ENCODE measurements at places on chromosomes 12 and 14.
A peak's percentile ranks its signal among the peaks of the same experiment; 100 is the strongest.

- DNase-seq = peak; percentile 40
Measured at GRCh38 chr14:43003845-43004244, 1397.2 kb downstream of the LRFN5 start.

DNA sequence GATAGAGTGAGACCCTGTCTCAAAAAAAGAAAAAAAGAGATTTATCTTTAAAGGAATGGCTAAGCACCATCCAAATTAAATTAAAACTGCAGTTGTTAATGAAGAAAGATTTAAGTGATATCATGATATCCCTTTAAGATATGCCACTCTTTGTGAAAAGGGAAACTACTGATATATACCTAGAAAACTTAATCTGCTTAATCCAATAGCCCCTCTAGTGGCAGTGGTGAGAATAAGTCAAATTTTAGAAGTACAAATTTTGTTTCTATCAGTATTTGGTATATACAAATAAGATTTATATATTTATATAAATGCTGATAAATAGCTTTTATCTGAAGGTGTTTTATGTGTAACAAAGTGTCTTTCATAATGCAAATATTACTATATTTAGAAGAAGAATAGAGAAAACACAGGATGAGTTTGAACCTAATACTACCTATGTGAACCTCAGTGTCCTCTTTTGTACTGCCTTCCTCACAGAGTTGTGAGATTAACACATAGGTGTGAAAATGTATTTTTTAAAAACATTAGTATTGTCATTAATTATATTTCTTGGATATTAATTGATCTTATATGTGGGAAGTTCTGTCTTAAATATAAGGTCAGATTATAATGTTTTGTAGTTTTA lies 51.4 kb upstream of the GARIN2 start:
- no peak for DNase-seq

DNA sequence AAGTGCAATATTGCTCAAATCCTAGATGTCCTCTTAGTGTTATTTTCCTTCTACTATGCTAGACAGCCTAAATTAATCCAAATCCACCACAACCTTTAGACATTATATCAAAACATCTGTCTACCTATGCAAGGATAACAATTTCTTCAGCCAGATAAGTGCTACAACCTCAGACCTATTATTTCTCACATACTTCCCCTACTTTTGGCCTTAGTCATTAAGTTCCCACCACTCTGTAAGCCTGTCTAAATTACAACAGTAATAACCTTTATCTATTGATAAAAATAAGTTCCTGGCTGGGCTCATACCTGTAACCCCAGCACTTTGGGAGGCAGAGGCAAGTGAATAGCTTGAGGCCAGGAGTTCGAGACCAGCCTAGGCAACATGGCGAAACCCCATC lies 74.0 kb downstream of the KIF21A start:
- no peak for DNase-seq

DNA sequence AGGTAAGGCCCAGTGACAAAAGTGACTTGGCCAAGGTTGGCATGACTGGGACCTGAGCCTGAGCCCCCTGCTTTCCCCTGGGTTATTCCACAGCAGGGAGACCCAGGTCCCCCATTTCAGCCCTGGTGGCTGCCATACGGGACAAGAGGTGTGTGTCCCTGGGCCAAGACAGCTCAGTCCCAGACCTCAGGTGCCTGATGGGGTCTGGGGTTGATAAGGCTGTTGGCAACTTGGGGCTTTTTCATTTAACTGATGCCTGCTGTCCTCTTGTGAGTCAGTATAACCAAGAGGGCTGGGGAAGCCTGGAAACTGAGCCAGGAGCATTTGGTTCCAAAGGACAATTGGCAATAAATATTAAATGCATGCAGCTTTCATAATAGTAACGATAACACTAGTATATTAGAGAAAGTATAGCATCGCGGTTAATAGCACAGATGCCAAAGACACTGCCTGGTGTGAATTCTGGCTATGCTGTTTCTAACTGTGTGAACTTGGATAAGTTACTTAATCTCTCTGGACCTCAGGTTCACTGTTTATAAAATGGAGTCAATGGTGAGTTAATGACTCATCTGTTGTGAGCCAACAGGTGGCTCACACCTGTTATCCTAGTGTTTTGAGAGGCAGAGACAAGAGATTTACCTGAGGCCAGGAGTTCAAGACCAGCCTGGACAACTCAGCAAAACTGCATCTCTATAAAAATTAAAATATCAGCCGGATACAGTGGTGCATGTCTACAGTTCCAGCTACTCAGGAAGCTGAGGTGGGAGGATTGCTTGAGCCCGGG lies 898 bp downstream of the SDSL start:
- DNase-seq = no peak

GRCh38 chr14:33696165-33696564 lies 254.7 kb downstream of the EGLN3 start:
- no peak for DNase-seq

- no peak for DNase-seq
Measured at GRCh38 chr14:35218963-35219362, 73.2 kb upstream of the PSMA6 start.

DNA sequence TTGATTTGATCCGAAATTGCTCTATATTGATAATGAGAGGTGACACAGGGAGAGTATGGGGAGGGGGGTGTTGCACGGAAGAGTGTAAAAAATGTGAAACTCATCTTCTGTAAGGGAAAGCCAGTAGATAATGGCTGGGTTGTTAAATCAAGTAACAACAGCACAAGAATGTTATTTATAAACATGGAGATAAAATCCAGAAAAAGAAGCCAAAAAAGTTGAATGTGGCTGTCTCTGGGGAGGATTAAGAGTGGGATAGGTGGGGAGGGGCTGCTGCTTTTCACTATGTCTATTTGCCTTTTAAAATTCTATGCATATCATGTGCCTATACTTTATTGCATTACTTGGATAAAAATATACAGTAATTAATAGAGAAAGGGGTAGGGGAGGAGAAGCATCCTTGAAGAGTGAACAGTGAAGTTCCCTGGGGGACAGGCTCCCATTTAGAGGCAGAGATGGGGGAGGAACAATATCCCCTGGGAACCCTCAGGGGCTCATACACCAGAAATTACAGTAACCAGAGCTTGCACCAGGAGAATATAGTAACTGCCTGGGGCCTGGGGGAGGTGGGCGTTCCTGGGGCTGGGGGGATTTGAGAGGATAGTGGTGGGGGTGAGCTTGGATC lies 39.2 kb upstream of the ANKRD9 start:
- no peak for DNase-seq

DNA sequence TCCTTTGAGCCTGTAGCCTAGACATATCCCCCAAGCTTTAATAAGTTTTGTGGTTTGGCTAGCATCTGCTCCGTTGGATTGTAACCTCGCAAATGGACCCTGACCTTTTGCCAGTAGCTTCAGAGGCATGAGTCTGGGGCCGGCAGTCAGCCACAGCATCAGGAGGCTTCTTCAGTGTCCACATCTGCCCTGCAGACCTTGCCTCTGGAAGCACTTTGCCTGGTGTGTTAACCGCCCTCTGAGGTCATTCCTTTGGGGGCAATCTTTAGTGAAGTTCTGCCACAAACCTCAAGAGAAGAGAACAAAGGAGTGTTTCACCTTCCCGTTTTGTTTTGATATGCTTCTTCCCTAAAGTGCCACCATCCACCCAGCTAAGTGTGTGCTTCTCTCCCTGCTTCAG lies 71.4 kb downstream of the GNS start:
- DNase-seq = no peak

DNA sequence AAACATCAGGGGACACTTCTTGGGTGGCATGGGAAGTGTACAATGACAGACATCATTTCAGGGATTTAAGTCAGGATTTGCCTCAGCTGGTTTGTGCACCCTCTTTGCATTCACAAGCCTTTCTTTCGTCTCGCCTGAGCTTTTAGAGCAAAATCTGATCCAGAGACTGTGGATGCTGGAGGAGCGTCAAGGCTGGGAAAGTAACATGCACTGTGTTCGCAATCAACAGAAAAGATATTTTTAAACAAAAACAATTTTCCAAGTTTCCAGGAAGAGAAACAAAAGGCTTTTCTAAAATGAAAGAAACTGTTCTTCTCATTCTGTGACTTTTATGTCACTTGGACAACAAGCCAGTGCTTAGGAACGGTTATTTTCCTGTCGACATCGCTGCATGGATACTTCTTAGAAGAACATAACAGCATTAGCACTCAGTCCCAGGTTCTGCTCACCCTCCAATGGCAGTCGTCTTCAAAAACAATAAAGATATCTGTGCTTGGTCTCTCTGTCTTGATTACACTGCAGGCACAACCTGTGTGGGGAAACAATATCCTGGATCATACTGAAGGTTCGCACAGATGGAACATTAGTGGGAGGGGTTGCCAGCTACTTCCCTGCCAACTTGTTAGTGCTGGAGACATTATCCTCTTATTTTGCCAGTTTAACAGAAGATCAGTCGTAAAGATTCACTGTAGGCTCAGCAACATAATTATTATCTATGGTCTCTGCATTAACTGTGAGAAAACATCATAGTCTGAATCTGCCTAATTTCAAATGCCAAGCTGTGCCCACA lies 403.3 kb upstream of the ATP2B1 start:
- DNase-seq = no peak

- no peak for DNase-seq
Measured at GRCh38 chr12:54412786-54413185, 6.3 kb downstream of the ITGA5 start.

DNA sequence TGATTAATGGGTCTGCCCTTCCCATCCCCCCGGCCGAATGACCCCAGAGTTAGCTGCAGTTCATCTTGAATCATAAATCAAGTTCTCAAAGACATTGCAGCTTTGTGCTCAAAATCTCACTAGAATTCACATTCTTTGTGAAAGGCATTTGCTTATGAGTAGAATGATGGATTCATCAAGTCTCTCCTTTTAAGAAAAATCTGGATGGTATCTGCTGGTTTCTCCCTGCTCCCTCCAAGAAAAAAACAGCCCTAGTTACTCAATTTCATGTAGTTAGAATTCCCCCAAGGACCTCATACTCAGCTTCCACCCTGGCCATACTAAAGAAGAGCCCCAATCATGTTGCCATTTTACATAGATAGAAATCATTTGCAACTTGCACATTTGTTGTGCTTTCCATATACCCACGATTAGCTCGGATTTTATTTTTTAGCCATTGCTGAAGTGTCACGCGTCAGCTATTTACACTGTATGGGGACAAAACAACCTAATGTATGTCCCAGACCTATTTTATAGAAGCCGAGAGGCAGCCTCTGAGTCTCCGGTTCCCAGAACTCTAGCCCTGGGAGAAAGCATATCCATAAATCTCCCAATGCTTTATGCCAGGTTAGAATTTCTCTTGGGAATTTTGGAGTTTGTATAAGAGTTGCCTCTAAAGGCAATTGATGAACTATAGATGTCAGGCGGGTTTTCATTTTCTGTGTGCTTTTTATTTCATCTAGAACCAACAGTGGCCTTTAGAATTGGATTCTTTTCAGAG lies 299.5 kb downstream of the ZFP36L1 start:
- no peak for DNase-seq

GRCh38 chr14:22097072-22097471 lies 423.5 kb upstream of the OR4E1 start:
- DNase-seq = no peak

DNA sequence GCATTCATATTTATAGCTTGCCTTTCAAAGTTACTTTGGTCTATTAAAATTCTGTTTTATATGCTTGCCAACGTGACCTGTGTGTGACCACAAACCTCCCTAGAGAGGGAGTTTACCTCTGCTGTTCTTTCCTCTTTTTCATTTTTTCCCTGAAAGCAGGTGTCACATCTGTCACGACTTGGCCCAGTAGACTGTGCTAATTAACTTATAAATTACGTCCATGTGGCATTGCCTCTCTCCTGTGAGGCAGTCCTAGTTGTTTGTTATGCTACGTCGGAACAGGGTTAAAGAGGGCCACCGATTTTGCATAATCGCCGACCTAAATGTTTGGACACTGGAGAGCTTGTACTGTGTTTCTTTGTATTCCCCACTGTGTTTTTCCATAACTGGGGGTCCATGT lies 343.9 kb upstream of the FLRT2 start:
- DNase-seq = no peak

- DNase-seq = no peak
Measured at GRCh38 chr12:1882405-1882804, 36.0 kb downstream of the CACNA2D4 start.

DNA sequence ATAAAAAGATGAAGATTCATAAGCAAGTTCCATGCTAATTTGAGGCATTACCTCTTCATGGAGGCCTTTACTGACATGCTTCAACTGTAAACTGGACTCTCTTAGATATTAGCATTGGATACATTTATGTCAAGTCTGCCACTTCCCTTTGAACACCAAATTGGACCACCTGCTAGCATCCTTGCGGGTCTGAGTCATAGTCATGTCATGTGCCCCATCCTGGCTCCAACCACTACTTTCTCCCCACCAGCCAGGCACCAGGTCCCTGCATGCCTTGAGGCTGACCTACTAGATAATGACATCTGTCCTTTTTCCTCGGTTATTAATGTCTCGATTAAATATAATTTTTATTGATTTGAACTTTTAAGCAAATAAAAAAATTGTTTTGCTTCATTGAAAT lies 32.9 kb upstream of the EEA1 start:
- no peak for DNase-seq

DNA sequence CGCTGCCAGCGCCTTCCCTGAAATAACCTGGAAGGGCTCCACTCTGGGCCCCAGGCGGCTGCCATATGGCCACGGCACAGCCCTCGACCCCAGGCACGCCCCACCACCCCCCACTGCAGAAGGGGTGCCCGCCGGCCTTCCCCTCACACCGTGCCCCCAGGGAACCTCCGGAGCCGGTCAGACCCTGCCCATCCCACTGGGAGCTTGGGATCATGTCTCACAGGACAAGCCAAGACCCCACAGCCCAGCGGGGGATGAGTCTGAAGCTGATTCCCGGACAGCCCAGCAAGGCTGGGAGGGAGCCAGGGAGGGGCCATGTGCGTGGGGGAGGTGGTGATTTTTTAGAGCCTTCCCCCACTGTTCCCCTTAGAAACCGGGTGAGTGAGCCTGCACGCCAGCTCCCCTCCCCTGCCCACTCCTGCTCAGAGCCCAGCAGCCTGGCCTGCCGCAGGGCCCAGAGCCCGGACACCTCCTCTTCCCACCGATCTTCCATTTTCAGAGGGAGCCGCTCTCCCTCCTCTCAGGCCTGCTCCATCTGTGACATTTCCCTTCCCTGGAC lies 1.4 kb downstream of the RIMBP2 start:
- peak; percentile 36 for DNase-seq

DNA sequence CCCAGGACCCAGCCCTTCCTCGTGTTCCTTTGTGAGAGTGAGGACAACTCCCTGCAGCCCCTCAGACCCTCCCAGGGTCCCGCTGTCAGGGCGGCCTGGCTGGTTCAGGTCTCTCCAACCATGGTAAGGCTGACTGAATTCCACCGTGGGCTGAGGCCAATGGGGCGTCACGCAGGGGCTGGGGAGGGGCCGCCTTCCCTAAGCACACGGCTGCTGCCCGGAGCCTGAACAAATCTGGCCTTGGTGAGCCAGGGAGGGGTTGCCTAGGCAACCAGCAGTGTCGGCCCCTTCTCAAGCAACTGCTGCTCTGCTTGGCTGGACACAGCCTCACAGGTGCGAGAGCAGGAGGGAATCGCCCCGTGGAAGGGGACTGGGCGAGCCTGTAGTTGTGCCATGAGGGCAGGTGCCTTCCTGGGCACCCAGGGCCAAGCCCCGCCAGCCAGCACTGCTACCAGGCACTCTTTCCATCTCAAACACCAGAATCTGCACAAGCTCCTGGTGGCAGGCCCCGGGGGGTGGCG lies 37.0 kb upstream of the GALNT9 start:
- peak; percentile 83 for DNase-seq

Measured in neural progenitor cell (in vitro differentiated cells).